A673 (cell line): ENCODE measurements at places on chromosomes 11 and 22. TPM values are rescaled to one million over a fixed set of nuclear protein-coding genes. Genes with fewer than 3 reads are reported as not detected.

The ZPR1 gene
- total RNA-seq = 100 and 109 TPM in 2 replicates

The P2RY6 gene
- total RNA-seq = 0.43 TPM in 1 of 2 replicates, not detected in the other

The LRRC32 gene
- total RNA-seq = not detected in 2 replicates

The SLC6A5 gene
- not detected in 2 replicates for total RNA-seq

The GLB1L3 gene
- 0.09 and 0.17 TPM in 2 replicates for total RNA-seq

The OR2D2 gene
- not detected in 2 replicates for total RNA-seq

The ART1 gene
- not detected in 2 replicates for total RNA-seq

The NCF4 gene
- not detected in 2 replicates for total RNA-seq
